Amygdala (tissue), 56 donors: ENCODE measurements at places on chromosomes 5 and 9.

DNA sequence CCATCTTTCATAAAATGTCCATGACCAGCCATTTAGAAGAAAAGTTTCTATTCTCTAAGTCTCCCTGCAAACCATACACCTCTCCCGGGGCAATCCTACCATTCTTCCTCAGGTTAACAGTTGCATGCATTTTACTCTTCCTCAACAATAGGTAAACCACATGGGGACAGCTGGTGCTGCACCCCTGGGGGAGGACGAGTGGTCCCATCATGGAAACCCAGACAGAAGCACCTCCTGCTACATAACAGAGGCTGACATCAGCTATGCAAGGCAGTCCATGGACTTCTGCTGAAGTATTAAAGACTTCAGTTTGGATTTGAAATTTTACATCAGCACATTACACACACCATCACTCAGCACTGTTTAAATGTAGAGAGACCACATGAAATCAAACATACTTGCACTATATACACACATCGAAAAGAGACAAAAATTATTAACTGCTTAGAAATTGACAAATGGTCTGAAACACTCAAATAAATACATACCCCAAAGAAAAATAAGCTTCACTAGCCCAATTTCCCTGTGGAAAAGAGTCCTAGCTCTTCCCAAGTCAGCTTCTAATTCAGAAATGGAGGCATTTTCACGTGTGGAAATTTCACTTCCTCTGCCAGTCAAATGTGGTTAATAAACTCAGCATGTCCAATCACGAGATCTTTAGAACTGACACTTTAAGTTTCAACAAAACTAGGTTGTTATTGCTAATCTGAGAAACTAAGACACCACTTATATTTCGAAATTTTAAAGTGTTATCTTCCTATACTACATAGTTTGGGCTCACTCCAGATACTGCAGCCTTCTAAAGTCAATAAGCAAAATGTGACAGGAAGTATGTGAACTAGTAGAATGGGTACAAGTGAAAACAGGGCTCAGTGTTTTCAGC lies 173.4 kb downstream of the ROR2 start:
- DNase-seq = no peak

GRCh38 chr5:68432682-68433081 lies 217.1 kb downstream of the PIK3R1 start:
- no peak for DNase-seq

GRCh38 chr5:54579591-54580295 lies 62.2 kb downstream of the SNX18 start:
- DNase-seq = no peak

DNA sequence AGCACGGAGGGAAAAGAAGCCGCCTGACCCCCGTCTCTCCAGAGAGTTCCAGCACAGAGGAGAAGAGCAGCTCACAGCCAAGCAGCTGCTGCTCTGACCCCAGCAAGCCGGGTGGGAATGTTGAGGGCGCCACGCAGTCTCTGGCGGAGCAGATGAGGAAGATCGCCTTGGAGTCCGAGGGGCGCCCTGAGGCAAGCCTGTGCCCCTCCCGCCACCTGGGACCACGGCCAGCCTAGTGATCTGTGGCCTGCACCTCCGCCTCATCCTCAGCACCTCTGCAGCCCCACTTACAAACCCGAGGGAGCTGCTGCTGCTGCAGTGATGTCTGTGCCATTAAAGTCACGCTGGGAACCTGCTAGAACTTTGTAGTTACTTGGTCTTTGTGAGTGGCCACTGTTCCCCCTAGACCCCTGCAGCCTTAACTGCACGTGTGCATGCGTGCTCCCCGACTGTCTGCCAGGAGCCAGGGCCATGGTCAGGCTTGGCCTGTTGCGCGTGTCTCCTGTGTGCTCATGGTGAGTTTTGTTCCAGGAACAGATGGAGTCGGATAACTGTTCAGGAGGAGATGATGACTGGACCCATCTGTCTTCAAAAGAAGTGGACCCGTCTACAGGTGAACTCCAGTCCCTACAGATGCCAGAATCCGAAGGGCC lies 12.5 kb downstream of the SQSTM1 start:
- no peak for DNase-seq

DNA sequence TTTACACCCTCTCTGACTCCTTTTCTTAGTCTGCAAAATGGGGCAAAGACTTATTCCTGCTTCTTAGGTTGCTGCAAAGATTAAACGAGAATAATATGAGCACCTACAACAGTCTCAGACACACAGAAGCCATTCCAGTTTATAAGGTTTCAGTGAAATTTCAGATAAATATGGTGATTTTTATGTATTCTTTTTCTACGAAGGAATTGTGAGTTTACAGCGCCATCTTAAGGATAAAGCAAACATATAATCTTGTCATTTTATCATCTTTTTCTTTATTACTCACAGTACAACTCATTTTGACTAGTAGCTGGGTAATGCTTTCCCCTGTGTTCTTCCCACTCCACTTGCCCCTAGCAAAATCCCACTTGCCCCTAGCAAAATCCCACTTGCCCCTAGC lies 29.2 kb upstream of the SMC5 start:
- DNase-seq = no peak

GRCh38 chr5:165560648-165561047 lies 2055.2 kb downstream of the MAT2B start:
- DNase-seq = no peak

GRCh38 chr5:107937204-107937603 lies 266.5 kb upstream of the EFNA5 start:
- no peak for DNase-seq

DNA sequence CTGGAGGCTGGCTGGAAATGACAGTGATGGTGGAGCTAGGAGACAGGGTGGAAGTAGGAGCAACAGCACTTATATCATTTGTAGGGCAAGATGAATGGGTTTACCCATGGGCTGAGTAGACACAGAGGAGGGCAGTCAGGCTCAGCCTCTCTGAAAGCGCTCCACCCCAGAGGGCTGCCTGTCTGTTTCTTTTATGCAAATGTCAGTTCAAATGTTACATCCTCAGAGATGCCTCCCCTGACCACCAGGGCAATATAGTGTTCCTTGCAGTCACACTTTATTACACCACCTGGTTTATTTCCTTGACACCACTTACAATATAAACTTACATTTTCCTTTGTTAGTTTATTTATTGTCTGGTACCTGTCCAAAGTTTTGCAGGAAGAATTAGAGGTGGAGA lies 159.5 kb upstream of the IL12B start:
- DNase-seq = no peak

DNA sequence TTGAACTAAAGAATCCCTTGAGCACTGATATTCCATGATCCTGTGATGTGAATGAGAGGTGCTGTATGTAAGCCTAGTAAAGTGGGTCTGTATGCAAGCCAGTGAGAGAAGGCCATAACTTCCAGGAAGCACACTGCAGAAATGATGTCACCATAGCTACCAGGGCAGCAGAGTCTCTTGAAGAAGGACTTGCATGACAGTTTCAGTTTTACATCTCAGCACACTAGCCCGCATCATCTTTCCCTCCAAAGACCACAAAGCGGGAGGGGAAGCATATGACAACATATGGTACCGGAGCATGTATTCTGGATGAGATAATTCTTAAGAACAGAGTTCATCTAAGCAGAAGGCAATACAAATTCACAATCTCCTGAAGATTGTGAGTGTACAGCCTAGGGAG lies 37.6 kb upstream of the MAST4 start:
- DNase-seq = no peak
